ENCODE measurements at places on chromosomes 5 and 9.

DNA sequence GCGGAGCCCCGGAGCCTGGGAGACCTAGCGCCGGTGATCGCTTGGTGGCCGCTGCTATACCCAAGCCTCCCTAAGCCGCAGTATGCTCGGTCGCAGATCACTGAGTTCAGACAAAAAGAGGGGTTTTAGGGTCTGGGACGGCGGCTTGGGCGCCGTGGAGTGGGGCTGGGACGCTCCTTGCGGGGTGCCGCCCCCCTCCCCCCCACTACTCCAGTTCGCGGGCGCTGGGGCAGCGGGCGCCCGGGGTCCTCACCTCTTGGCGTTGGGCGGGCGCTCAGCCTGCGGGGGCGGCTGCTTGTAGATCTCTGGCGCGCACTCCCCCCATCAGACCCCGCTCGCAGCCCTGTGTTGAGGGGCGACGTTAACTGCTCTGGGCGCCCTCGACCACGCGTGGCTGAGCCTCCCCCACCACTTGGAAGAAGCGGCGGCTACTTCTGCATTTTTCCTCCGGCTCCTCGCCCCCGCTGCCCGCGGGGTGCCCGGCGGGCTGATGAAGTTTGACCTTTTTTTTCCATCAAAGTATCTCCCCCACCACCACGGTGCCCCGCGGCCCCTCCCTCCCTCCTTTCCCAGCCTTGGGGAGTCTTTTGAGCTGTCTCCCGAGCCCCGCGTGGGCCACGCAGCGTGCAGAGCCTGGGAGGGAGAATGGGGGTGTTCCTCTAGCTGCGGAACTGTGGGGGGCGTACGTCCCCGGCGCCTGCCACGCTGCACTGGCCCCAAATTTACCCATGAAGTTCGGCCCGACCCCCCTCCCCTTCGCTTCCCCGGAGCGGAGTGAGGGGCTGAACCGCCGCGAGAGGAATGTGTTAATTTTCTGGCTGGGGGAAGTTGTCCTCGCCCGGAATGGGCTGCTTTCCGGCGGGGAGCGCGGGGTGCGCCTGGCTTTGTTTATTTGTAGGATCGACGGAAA, 1.2 kb downstream of the CXXC5 start:
- no peak for DNase-seq

DNA sequence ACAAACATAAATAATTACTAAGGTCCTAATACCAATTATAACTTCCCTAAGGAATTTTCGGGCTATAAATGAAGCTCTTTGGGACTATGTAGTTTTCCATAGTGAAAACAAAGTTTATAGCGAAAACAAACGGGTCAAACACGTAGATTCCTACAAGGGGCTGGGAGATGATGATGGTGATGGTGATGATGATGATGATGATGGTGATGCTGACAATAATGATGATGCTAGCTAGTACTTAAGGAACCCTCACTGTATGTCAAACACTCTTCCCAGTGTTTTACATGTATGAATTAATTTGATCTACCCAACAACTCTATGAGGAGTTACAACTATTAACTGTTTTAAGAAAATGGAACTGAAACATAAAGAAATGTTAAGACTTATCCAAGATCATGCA, 63.7 kb upstream of the PIK3R1 start:
- no peak for DNase-seq

DNA sequence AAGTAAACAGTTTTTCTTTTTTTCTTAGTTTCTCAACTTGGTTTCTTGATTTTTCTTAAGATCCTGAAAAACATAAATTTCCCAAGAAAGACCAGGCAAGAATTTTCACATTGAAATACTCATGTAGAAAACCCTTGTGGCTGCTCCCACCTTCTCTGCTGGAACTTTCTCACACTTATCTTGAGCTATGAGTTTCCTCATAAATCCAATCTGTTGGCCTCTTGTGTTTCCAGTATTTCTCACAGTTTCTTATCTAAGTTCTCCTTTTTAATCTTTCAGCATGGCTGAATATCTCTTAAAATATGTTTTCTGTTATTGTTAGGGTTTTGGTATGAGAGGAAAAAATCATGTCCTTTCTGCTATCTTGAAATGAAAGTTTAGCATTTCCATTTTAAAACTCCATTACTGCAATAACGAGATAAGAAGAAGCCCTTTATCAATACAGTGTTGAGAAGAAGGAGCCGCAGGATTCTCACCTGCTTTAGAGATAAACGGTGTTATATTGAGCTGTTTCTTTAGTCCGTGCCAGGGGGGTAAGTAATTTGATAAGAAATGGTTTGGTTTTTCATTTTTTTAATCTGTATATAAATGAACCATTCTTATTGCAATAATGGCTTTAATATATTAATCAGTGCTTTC, 89.3 kb downstream of the ALDH1A1 start:
- DNase-seq, result no peak

GRCh38 chr9:800591-801150, 40.8 kb upstream of the DMRT1 start:
- DNase-seq, result no peak

GRCh38 chr5:59559847-59560246, 333.7 kb downstream of the PDE4D start:
- DNase-seq, result no peak

GRCh38 chr5:94385767-94386166, 232.6 kb downstream of the KIAA0825 start:
- no peak for DNase-seq

DNA sequence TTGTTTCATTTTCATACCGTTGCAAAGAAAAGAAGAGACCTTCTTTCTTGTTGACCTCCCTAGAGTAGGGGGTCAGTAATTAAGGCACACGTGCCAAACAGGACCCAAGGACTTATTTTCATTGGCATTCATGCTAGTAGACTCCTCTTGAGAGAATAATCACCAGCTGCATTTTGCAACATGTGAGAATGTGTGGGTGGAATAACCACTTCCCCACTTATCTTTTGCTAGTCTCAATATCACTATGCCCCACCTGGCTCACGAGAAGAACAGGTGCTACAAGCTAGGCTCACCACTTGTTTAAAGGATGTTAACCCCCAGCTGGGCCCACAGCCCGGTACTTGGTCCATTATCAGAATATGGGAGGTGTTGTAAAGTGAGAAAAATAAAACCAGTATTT, 460.7 kb upstream of the MEF2C start:
- DNase-seq, result no peak

DNA sequence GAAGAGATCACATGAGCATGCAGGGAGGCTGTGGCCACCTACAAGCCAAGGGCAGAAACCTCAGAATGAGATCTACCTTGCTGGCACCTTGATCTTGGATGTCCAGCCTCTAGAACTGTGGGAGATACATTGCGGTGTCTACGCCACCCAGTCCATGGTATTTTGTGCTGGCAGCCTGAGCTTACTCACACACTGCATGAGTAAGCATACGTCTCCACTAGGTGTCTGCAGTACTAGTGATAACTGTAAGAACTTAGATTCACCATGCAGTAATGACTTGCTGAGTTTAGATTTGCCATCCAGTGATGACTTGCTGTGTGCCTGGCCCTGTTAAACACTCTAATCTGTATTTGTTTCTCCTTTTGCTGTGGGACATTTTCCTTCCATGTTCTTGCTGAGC, 417.7 kb downstream of the GADD45G start:
- no peak for DNase-seq

- DNase-seq, result no peak
Observed at GRCh38 chr5:148729182-148729581, 74.9 kb upstream of the HTR4 start.

DNA sequence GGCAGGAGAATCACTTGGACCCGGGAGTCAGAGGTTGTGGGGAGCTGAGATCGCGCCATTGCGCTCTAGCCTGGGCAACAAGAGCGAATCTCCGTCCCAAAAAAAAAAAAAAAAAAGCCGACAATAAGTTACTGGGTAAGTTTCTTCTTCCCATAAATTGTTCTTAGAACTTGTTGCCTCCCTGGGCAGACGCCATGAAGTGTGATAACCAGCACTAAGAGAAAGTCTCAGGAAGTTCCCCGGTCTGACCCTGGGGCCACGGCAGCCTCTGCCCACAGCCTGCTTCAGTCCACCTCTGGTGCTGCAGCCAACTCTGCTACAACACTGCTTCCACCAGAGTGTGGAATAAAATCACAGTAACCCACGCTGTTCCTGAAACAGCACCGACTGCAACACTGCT, 19.1 kb downstream of the LPCAT1 start:
- DNase-seq, result no peak

- no peak for DNase-seq
Observed at GRCh38 chr9:8251566-8251965, 452.0 kb upstream of the DMAC1 start.

DNA sequence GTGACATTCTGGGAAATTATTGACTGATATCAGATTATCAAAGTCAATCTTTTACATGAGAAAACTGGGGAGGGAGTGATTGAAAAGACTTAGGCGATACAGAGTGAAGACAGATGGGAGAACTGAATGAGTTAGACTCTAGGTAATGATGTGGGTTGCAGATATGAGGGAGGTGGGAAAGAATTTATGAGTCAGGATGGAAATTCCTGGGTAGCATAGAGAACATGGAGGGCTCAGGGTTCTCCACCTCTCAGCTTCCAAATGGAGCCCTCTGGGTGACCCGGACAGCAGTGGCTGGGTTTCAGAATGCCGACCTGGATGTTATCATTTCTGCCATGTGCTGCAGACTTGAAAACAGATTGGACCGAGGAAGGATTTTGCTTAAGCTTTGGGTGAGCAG, 75.4 kb upstream of the SHB start:
- no peak for DNase-seq

DNA sequence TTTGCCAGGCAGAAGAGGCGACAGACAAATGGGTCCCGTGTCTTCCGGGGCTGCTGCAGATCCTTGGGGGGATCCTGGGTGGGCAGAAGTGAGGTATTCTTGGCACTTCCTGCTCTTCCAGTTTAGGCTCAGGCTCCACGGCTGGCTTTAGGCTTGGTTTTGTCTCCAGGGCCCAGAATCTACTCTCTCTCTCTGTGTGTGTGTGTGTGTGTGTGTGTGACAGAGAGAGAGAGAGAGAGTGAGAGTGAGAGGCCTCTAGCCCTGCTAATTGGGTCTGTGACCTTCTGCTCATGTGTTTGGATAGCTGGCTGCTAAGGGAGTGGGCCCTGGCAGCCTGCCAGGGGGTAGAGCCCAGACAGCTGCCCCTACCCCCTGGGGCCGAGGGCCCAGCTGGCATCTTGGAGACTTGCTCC, 39.3 kb downstream of the CRB2 start:
- no peak for DNase-seq

DNA sequence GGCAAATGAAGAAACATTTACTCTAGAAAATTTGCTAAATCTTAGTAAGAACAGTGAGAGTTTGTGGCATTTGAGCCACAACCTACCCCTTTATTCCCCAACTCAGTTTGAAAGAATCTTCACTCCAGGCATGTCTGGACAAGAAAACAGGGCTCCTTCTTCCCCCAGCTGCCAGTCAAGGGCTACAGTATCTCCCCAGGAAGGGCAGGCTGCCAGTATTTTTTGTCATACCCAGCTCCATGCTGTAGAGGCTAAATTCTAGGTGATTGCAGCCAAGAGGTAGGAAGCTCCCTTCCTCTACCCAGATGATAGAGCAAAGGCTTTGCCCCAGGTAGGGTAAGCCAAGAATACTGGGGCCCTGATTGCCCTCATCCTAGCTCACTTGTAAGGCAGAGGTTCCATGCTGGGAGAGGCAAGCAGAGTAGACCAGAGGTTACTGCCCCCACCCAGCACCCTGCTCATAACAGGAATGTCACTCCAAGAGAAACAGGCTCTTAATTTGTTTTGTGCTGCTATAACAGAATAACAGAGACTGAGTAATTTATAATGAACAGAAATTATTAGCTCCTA, 20.0 kb upstream of the GRPEL2 start:
- no peak for DNase-seq

DNA sequence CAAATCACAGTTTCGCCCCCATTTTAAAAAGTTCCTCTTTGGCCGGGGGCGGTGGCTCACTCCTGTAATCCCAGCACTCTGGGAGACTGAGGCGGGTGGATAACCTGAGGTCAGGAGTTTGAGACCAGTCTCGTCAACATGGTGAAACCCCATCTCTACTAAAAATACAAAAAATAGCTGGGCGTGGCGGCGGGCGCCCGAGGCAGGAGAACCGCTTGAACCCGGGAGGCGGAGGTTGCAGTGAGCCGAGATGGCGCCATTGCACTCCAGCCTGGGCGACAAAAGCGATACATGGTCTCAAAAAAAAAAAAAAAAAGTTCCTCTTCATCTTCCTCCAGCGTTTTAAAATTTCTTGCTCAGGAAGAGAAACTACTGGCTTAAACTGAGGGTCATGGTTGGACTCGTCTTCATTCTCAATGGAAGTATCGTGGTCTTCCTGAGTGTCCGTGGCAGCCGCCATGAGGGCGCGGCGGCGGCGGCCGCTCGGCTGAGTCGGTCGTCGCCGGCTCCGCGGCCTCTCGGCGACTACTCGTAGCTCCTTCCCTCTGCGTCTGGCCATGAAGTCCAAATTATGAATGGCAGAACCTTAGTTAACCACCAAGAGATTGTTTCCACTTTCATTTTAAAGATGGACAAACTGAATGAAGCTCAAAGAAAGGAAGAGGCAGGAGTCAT, 92.1 kb upstream of the NR5A1 start:
- no peak for DNase-seq

GRCh38 chr5:63987053-63987452, 24.8 kb upstream of the HTR1A start:
- no peak for DNase-seq

- DNase-seq, result peak; percentile 54
Observed at GRCh38 chr9:92963831-92964606, 16.7 kb downstream of the FGD3 start.

- DNase-seq, result no peak
Observed at GRCh38 chr5:34511481-34511880, 144.6 kb upstream of the RAI14 start.

DNA sequence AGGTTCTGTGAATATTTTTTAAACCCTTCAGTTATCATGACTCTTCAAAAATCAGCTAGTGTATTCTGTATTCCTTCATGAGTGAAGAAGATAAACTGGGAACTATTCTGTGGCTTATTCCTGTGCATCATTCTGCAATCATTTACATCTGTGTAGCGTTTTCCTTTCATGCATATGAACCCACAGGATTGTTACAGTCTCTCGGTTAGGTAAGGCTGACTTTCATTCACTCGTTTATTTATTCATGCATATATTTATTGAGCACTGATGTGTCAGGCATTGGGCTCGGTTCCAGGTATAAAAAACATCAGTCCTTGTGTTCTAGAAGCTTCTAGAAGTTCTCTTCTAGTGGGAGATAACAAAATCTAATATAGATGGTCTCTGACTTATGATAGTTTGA, 318.4 kb downstream of the MAN2A1 start:
- DNase-seq, result no peak

DNA sequence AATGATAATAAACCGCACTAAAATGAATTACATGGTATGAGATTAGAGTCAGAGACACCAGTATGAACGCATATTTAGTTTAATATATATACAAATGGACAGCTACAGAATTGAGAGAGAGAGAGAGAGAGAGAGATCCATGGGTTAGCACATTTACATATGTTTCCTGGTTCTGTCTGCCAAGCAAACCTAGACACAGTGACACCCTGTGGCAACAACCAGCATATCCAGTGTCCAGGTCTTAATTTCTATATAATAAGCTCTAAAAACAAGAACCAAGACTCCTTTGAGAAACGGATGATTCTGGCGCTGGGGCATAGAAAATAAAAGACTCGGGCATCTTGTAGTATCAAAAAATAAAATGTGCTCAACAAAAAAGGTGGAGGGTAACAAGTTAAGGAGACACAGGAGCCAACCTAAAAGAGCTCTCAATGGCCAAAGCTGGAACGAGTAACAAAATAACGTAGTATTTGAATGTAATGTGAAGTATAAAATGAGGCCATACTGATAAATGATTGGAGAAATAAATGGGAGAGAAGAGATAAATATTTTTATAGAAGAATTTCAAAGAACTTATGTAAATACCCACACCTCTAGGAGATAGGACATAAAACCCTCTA, 84.5 kb downstream of the RFX3 start:
- peak; percentile 41 for DNase-seq
